GM23248 (cell line): ENCODE measurements at places on chromosomes 2 and 18.
A peak's percentile ranks its signal among the peaks of the same experiment; 100 is the strongest.

GRCh38 chr18:59090966-59091603 lies 48.6 kb upstream of the SEC11C start:
- DNase-seq = no peak

- DNase-seq = no peak
Observed at GRCh38 chr2:70934981-70935380, 719 bp upstream of the ATP6V1B1 start.

- no peak for DNase-seq
Observed at GRCh38 chr2:159098921-159099411, 130.5 kb downstream of the TANC1 start.

GRCh38 chr2:169036736-169037440 lies 5.8 kb upstream of the ABCB11 start:
- DNase-seq = no peak

GRCh38 chr2:28754321-28754720 lies 2.7 kb downstream of the PPP1CB start:
- DNase-seq = peak; percentile 33

GRCh38 chr2:204453730-204454167 lies 91.5 kb upstream of the PARD3B start:
- peak; percentile 9 for DNase-seq

- no peak for DNase-seq
Observed at GRCh38 chr2:219416938-219417337, 1.2 kb upstream of the DES start.

DNA sequence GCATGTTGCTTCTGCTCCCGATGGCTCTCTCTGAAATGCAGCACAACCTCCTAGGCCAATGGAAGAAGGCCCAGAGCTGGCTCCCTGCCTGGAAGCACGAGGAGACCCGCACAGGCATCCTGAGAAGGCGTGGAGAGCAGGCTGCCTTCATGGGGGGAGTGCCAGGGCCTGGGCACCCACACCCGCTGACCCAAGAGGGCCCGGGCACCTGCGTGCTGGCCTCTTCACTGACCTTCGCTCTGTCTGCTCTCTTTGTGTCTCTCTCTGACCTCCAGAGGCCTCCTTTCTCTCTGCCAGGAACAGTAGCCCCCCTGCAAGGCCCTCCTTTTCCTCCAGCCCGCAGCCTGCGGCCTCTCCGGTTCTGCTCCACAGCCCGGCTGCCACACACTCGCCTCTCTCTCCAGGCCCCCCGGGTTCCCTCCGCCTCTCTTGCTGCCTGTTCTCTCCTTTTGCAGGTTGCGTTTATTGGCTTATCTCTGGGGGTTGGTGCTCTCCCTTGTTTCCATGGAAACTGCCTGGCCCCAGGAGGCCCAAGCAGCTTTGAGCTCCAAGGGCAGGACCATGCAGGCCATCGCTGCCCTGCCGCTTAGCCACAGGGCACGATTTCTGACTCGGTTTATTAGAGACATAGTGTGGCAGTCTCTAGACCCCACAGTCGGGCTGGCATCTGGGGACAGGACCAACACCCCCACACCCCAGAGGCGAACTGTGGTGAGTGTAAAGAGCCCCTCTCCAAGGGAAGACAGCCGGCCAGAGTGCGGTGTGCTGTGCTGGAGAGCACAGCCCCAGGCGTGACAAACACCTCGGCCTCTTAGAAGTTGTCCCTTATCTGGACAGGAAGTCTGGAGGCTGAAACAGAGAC lies 1.7 kb downstream of the MZT2B start:
- DNase-seq = peak; percentile 6

DNA sequence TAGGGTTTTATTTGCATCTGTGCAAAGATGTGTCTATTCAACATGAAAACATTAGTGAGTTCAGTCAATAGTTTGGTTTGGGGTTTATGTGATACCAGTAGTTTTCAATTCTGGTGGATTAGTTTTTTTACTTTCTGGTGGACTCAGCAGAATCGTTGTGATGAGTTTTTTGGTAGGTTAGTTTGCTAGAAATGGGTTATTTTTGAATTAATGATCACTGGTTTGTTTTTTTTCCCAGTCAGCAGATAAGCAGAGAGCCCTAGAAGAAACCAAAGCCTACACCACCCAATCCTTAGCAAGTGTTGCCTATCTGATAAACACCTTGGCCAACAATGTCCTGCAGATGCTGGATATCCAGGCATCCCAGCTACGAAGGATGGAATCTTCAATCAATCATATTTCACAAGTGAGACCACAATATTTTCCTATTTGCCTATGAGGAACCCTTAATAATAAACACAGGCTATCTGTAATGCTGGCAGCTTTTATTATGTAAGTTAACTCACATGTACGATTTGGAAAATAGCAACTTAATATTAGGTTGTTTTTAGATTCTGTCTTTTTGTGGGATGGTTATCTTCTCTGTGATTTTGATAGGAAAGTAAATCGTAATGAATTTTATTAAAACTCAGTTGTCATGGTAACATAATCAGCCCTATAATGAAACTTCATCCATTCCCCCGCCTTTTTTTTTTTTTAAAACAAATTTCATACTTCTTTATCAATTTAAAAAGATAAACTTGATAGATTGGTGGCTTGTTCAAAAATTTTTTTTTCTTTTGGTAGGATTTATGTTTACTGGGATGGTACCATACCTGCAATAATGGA lies 38.7 kb downstream of the ABI2 start:
- no peak for DNase-seq

DNA sequence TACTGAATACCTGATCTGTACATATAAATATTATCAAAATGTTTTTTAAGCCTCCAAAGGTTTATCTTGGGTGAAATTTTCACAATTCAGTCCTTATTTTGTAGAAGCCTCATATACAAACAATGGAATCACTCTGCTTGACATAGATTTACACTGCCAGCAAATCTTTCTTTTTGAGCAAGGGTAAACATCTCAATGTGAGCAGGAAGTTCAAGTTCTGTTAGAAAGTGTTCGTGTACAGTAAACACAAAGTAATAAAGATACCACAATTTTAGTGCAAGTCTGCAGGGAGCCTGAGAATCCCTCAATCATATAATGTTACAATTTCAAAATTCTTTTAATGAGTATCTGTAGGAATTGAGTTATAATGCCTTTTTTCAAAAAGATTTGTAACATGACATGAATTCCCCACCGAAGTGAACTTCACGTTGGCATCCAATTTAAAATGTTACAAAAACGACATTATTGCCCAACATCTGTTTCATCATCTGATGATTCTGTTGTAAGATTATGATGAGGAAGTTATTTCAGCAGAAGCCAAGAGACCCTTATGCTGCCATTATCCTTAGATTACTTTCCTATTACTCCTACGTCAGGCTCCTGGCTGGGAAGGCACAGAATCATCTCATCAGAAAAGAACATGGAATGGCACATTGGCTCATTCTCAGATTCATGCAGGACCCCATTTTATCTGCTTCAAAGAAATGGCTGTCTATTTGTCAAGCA lies 283.9 kb upstream of the ACVR2A start:
- peak; percentile 48 for DNase-seq

DNA sequence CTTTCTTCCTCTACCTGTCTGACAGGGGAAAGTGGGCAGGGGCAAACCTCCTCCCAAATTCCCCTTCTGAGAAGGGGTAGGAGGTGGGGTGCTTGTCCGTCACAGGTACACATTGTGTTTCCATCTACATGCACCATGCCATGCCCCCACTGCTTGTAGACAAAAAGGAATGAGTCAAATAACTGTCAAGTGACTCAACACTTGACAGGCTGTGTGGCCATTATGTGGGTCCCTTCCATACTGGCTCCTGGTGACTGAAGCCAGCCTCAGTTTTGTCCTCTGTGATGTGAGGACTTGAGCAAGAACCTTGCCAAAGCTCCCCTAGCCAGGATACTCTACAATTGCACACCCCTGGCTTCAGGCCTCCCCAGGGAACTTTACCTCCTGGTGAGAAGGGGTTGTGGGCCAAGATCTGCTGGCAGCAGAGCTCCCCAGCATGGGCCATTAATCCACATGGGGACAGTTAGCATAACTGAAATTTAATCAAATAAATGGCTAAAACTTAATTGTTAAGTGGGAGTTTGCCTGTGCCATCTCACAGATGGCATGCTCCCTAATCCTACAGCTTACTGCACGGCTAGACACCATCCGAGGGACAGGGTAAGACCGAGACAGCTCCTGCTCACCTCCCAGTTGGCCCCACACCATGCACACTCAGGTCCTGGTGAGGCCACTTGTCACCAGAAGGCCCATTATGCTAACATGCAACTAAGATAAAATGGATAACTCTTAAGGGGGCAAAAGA lies 140.2 kb downstream of the BCL11A start:
- no peak for DNase-seq

DNA sequence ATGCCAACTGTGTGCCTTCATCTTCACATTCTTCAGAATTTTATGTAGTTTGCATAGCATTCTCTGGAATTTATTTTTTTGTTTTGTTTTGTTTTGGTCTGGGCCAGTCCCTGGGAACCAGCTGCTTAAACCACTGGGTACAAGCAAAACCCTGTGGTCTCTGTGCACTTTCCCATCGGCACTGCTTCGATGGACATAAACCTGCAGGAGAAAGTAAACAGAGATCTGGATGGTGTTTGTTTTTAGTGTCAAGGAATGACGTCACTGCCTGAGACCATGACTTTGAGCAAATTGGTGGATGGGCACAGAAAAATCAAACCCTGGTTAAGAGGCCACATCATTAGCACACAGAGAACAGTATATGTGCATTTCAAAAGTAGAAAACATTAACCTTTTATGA lies 64.7 kb upstream of the RASGRP3 start:
- peak; percentile 32 for DNase-seq

DNA sequence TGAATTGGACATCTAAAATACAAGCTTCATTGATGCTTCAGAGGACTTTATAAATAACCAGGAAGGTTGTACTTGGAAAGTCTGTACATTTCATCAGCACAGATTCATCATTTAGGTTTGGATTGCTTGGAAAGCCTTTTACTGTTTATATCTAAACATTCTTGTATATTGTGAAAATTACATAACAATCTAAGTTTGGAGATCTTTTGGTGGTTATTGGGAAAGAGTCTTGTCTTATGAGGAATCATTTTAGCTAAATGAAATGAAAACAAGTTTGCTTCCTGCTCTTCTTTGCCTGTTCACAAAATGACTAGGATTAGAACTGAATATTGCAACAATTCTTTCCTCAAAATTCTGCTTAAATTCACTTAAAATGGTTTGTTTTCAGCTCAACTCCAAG lies 79.3 kb downstream of the ABI2 start:
- DNase-seq = no peak

- no peak for DNase-seq
Observed at GRCh38 chr2:239260546-239261327, 140.1 kb downstream of the HDAC4 start.

DNA sequence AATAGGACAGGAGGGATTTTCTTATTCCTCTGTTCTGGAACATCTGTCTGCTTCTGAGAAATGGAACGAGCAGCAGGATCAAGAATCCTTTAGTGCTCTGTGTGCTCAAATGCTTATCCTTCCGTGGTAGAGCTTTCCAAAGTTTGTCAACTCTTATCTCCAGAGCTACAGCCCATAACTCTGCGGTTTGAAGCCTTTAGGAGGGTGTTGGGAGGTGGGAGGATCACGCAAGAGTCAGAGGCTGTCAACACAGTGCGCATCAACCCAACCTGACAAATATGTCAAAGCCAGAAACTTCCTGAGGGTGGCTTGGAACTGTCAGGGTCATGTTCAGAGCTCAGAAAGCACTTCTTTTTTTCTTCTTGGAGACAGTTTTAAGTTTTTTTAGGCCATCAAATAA lies 95.9 kb downstream of the CRIM1 start:
- DNase-seq = no peak

DNA sequence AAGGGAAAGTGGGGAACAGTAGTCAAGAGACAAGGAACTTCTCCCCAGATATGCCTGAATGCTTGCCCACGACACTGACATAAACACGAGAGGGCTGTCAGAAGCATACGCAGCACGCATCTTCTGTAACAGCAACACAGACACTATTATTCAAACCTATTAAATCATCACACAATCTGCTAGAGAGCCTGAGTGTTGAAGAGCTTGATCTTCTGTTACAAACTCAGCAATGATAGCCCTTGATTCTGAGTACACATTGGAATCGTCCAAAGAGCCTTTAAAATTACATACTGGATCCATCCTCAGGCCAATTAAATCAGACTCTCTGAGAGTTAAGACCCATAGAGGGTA lies 111.6 kb downstream of the ZNF521 start:
- no peak for DNase-seq

DNA sequence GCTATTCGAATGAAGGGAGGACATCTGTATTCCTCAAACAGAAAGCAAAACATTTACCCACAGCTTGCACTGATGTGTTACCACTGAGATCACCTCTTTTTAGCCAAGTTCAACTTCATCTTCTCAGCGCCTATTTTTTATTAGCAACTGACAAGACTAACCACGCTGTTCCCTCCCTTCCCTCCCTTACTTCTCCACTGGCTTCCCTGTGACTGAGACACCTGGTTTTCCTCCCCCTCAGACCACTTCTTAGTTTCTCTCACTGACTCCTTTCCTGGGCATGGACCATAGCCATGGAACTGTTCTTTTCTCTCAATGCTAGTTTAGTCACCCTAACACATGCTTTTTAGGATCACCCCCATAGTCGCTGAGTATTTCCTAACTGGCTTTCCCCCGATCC lies 3.3 kb downstream of the L3MBTL4 start:
- no peak for DNase-seq

DNA sequence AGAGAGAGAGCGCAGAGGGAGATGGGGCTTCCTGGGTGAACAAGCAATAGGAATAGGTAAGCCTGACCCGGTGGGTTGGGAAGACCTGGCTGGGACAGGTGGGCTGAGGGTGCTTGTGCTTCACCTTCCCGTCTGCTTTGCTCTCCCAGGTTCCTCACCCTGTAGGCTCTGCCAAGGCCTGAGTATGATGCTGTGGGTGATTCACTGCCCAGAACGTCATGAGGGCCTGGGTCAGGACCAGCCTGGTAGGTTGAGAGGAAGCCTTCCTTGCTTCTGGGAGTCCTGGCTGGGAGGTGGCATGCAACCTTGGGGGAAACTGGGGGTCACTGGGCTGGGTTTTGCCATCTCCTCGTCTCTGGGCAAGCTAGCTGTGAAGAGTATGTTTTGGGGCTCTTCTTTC lies 220.2 kb upstream of the APCDD1 start:
- DNase-seq = peak; percentile 74

DNA sequence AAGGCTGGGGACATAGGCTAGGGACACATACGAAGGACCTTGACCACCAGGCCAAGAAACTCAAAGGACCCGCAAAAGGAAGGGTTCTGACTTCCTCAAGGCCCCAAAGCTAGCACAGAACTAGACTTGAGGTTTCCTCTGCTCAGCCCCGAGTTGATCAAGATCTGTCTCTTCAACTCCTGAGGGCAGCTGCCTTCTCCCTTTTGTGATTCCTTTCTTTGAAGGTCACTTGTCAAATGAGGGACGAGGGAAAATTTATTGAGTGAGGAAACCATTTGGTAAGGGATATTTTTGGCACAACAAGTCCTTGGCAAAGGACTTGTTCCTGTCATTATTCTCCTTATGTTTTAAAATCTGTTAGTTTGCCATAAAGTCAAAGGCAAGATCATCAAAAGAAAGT lies 12.3 kb upstream of the ROCK2 start:
- DNase-seq = no peak

- no peak for DNase-seq
Observed at GRCh38 chr2:122565364-122565763, 809.9 kb downstream of the TSN start.
